ENCODE measurements at places on chromosomes 3 and 15.

DNA sequence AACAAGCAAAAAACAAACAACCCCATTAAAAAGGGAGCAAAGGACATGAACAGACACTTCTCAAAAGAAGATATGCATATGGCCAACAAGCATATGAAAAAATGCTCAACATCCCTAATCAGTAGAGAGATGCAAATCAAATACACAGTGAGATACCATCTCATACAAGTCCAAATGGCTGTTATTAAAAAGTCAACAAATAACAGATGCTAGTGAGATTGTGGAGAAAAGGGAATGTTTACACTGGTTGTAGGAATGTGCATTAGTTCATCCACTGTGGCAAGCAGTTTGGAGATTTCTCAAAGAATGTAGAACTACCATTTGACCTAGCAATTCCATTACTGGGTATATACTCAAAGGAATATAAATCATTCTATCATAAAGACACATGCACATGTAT is 44.5 kb downstream of the RIOX2 start:
- DNase-seq, result no peak

DNA sequence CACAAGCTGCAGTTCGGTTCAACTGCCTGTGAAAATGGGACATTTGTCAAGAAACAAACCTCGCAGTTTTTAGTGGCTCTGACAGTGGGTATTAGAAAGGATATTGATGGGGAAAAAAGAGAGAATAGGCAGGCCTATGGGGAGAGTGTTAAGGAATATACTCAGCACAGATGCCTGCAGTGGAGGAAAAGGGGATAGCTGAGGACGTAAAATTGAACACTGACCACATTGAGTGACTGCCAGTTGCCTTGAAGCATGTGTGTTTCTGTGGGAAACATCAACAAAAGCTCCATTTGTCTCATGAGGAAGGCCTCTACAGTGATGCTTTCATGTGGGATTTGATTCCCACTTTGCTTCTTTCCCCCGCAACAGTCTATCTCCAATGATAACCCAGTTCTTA is 1042.1 kb downstream of the TUSC7 start:
- DNase-seq, result no peak

DNA sequence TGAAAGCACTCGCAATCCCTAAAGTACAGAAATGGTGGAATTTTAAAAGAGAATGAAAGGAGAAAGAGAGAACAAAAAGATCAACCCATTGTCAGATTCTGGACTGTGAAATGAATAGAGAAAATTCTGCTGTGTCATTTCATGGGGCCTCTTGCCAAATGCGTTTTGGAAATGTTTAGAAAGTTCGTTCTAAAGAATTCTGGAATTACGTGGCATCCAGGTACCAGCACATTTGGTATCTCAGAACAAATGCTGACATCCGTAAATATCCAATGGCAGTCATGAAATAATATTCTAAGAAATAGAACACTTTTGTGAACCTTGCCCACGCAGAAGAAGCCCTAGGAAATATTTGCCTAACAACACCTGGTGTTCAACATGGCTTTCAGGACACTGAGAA is 219.2 kb downstream of the P3H2 start:
- DNase-seq, result no peak

- DNase-seq, result no peak
These were observed 95.3 kb downstream of the SLC49A4 start for GRCh38 chr3:122890077-122890719.

GRCh38 chr15:88788816-88789215 is 14.4 kb upstream of the ACAN start:
- no peak for DNase-seq

All from CD4-positive, alpha-beta T cell treated with Interleukin-10 for 1 hour (primary cell).